ENCODE measurements at places on chromosomes 12 and 14.

DNA sequence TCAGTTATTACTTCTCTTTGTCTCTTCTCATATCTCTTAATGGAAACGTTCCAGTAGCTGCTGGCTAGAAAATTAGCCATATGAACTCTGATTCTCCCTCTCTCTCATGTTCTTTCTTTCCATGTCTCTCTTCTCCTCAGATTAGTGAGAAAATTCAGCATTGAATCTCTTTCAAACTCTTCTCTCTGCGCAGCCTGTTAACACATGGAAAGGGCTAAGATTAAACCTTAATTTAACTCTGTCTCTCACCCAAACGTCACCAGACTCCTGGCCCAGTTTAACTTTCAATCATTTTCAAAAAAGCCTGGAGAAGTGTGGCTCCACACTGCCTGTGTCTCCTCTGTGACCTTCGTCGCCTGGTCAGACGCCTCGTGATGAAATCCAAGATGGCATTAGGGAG is 1234.2 kb downstream of the BCL11B start:
- DNase-seq: no peak

GRCh38 chr12:52179396-52179973 is 12.3 kb downstream of the KRT80 start:
- DNase-seq: no peak

- no peak for DNase-seq
Observed at GRCh38 chr14:24430682-24431568, 1.2 kb downstream of the KHNYN start.

GRCh38 chr12:127025545-127025944 is 1241.4 kb upstream of the TMEM132C start:
- DNase-seq: no peak

GRCh38 chr12:68467514-68467913 is 135.4 kb upstream of the MDM1 start:
- DNase-seq: no peak
